ENCODE measurements at places on chromosomes 4 and X. TPM values are rescaled to one million over a fixed set of nuclear protein-coding genes. Genes with fewer than 3 reads are reported as not detected.

MAGEA6 gene
- total RNA-seq: not detected

BANK1 gene
- total RNA-seq: 0.51 TPM

- no peak overlapping the region for H3K4me3 ChIP-seq
- peaks cover 10% of the 10 kb centered on the region for H3K27me3 ChIP-seq
- DNase-seq: no peak
- H3K36me3 ChIP-seq: no peaks in the 10 kb centered on the region
Measured at GRCh38 chrX:69309074-69309792, 144.0 kb upstream of the PJA1 start.

GRCh38 chr4:128639541-128640270 lies 169.8 kb upstream of the JADE1 start:
- no peaks in the 10 kb centered on the region for H3K27me3 ChIP-seq
- H3K27ac ChIP-seq: no peak overlapping the region
- peaks cover 22% of the 10 kb centered on the region for H3K4me1 ChIP-seq
- DNase-seq: no peak
- H3K4me3 ChIP-seq: no peak overlapping the region

SMIM10 gene
- 2.2 TPM for total RNA-seq

DNA sequence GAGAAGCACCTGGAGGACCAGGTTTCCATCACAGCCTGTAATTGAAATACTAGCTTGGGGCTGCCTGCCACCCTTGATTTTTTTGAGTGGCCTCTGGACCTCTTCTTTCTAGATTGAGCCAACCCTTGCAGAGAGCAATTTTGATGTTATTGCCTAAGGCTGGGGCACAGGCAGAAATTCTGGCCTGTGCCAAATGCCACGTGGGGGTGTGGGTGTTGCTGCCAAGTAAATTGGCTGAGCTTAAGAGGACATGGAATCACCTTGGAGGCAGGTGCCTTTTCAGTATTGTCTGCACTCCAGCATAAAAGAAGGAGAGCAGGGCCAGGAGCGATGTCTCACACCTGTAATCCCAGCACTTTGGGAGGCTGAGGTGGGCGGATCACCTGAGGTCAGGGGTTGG lies 286.1 kb upstream of the PRPS2 start:
- no peak overlapping the region for H3K27ac ChIP-seq
- no peaks in the 10 kb centered on the region for H3K4me1 ChIP-seq
- H3K36me3 ChIP-seq: no peaks in the 10 kb centered on the region
- H3K4me3 ChIP-seq: no peak overlapping the region

MTCP1 gene
- total RNA-seq: 15.4 TPM

DNA sequence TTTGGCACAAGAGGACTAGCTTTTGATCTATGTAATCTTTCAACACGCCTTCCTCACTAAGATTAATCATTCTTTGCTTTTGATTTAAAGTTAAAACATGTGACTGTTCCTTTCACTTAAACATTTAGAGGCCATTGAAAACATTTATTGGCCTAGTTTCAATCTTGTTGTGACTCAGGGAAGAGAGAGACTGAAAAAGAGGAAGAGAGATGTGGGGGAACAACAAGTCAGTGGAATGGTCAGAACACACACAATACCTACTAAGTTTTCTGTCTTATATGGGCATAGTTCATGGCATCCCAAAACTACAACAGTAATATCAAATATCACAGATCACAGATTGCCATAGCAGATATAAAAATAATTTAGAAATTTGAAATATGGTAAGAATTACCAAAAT lies 812.9 kb upstream of the AGA start:
- H3K27ac ChIP-seq: no peak overlapping the region
- H3K36me3 ChIP-seq: no peaks in the 10 kb centered on the region
- H3K27me3 ChIP-seq: no peaks in the 10 kb centered on the region
- H3K4me3 ChIP-seq: no peak overlapping the region
- H3K4me1 ChIP-seq: no peaks in the 10 kb centered on the region

GRCh38 chr4:2009651-2010233 lies 968 bp upstream of the NELFA start:
- H3K4me1 ChIP-seq: peaks cover 11% of the 10 kb centered on the region
- H3K36me3 ChIP-seq: peaks cover 6% of the 10 kb centered on the region
- H3K27me3 ChIP-seq: no peaks in the 10 kb centered on the region
- H3K4me3 ChIP-seq: peak overlapping the region; percentile 92
- DNase-seq: peak; percentile 61
- peak overlapping the region; percentile 93 for H3K27ac ChIP-seq

DNA sequence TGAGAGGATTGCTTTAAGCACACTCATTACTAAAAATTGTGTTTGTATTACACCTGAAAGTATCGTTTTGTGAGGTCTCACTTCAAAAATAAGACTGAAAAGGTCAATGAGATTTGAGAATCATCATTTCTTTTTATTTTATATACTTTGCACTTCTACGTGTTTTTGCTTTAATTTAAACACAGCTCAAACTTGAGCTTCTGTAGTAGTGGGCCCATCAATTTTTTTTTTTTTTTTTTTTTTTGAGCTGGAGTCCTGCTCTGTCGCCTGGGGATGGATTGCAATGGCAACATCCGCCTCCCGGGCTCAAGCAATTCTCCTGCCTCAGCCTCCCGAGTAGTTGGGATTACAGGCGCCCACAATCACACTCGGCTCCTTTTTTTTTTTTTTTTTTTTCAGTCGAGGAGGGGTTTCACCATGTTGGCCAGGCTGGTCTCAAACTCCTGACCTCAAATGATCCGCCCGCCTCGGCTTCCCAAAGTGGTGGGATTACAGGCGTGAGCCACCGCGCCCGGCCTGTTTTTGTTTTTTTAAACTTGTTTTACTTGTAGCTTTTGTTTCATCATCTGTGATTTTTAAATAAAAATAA lies 1.5 kb downstream of the GSTCD start:
- H3K4me1 ChIP-seq: peaks cover 34% of the 10 kb centered on the region
- no peak overlapping the region for H3K27ac ChIP-seq
- peaks cover 4% of the 10 kb centered on the region for H3K36me3 ChIP-seq
- peak overlapping the region; percentile 98 for H3K4me3 ChIP-seq
- H3K27me3 ChIP-seq: no peaks in the 10 kb centered on the region
- no peak for DNase-seq

TRPC5OS gene
- not detected for total RNA-seq

DNA sequence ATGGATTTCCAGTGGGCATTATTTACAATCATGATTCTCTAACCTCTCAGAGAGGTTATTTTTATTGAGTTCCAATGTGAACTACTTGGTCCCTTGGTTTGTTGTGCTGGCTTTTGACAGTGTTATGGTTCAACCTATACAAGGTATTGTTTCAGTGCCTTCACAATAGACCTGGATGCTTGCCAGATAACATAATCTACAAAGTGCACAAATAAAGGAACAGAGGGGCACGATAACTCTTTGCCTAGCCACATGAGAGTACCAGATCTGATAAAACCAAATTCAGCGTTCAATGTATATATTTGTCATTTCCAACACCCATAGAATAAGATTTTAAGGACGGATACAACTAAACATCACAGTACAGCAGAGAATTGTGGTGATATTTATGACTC lies 120.8 kb downstream of the RASL11B start:
- no peak overlapping the region for H3K4me3 ChIP-seq
- no peaks in the 10 kb centered on the region for H3K27me3 ChIP-seq
- DNase-seq: no peak
- peaks cover 20% of the 10 kb centered on the region for H3K4me1 ChIP-seq
- H3K36me3 ChIP-seq: no peaks in the 10 kb centered on the region
- H3K27ac ChIP-seq: no peak overlapping the region

GRCh38 chrX:20500171-20500865 lies 233.6 kb upstream of the RPS6KA3 start:
- DNase-seq: no peak
- no peak overlapping the region for H3K4me3 ChIP-seq
- H3K27ac ChIP-seq: no peak overlapping the region
- no peaks in the 10 kb centered on the region for H3K27me3 ChIP-seq
- H3K36me3 ChIP-seq: no peaks in the 10 kb centered on the region
- peaks cover 8% of the 10 kb centered on the region for H3K4me1 ChIP-seq

DCTD gene
- total RNA-seq: 99.4 TPM

GRCh38 chrX:119145241-119145653 lies 17.6 kb upstream of the KIAA1210 start:
- peaks cover 5% of the 10 kb centered on the region for H3K4me1 ChIP-seq
- H3K4me3 ChIP-seq: no peak overlapping the region
- no peaks in the 10 kb centered on the region for H3K27me3 ChIP-seq
- no peak overlapping the region for H3K27ac ChIP-seq

GRCh38 chr4:144647095-144647561 lies 1.2 kb downstream of the HHIP start:
- no peaks in the 10 kb centered on the region for H3K36me3 ChIP-seq
- no peak for DNase-seq
- peaks cover 30% of the 10 kb centered on the region for H3K4me1 ChIP-seq

GRCh38 chr4:157898836-157899605 lies 273.8 kb downstream of the GASK1B start:
- no peaks in the 10 kb centered on the region for H3K27me3 ChIP-seq
- H3K4me3 ChIP-seq: no peak overlapping the region
- H3K36me3 ChIP-seq: no peaks in the 10 kb centered on the region

DNA sequence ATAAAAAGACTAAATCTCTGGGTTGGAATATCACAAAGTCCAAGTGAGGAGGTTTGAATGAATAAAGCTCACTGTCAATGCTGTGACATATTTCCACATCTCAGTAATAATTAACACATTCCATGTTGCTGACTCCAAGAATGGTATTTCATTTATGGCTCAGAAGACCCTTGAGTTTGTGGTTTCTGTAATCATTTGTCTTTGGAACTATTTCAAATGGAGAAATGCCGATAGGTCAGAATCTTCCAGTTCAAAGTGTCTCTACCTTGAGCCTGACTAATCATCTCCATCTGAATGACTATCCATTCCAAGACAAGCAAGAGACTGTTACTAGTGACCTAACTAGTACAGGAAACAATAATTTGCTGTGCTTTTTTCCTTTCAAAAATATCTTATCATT lies 24.2 kb upstream of the SLC2A9 start:
- H3K36me3 ChIP-seq: peaks cover 2% of the 10 kb centered on the region
- no peak for DNase-seq
- H3K27ac ChIP-seq: no peak overlapping the region
- H3K4me1 ChIP-seq: peaks cover 13% of the 10 kb centered on the region
- no peak overlapping the region for H3K4me3 ChIP-seq

CSAG1 gene
- not detected for total RNA-seq

GRCh38 chrX:37752936-37753335 lies 26.9 kb upstream of the CYBB start:
- no peaks in the 10 kb centered on the region for H3K4me1 ChIP-seq
- DNase-seq: no peak
- H3K27ac ChIP-seq: no peak overlapping the region
- no peaks in the 10 kb centered on the region for H3K27me3 ChIP-seq
- H3K36me3 ChIP-seq: no peaks in the 10 kb centered on the region
- H3K4me3 ChIP-seq: no peak overlapping the region

SERPINA7 gene
- total RNA-seq: not detected

DNA sequence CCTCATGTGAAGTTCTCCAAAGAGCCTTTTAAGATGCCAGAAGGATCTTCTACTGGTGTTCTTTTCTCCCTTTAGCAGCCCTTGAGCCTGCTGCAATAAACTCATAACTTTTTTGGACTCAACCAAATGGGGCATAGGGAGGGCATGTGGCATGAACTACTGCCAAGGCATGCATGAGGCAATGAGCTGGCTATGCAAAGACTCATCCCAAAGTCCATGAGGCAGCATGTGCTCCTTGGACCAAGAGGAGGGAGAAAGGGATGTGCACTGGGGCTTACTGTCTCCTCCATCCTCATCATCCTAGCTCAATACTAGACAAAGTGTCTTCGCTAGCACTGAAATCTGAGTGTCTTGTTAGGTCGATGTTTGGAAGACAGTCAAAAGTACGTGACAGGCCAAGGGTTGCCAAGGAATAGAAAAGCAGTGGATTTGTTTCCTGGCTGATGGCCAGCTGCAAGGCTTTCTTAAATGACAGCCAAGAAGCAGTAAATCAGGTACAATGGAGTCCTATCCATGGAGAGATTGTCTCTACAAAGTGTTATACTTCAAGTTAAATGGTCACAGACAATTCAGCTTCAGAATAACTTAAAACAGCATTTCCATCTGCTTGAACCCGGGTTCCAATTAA lies 44.5 kb upstream of the ATXN3L start:
- H3K4me3 ChIP-seq: no peak overlapping the region
- no peak overlapping the region for H3K27ac ChIP-seq
- peaks cover 1% of the 10 kb centered on the region for H3K36me3 ChIP-seq
- no peaks in the 10 kb centered on the region for H3K27me3 ChIP-seq
- peaks cover 5% of the 10 kb centered on the region for H3K4me1 ChIP-seq

CCDC149 gene
- 13.2 TPM for total RNA-seq

DNA sequence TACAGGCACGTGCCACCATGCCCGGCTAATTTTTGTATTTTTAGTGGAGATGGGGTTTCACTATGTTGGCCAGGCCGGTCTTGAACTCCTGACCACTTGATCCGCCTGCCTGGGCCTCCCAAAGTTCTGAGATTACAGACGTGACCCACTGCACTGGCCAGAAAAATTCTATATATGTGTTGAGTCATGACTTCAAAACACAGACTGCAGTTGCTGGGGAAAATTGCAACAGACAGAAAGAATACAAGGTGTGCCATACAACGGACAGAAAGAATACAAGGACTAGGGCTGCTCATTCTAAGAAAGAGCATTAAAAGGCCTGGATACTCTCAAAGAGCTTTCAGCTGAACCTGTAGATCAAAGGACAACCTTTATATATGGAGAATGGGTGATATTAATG lies 109.6 kb upstream of the ACSL4 start:
- no peaks in the 10 kb centered on the region for H3K36me3 ChIP-seq
- no peaks in the 10 kb centered on the region for H3K27me3 ChIP-seq
- no peak for DNase-seq
- peaks cover 11% of the 10 kb centered on the region for H3K4me1 ChIP-seq
- H3K4me3 ChIP-seq: no peak overlapping the region
- H3K27ac ChIP-seq: no peak overlapping the region

- no peaks in the 10 kb centered on the region for H3K36me3 ChIP-seq
- no peaks in the 10 kb centered on the region for H3K27me3 ChIP-seq
- H3K4me3 ChIP-seq: no peak overlapping the region
Measured at GRCh38 chrX:106588801-106589200, 23.0 kb upstream of the RADX start.

DNA sequence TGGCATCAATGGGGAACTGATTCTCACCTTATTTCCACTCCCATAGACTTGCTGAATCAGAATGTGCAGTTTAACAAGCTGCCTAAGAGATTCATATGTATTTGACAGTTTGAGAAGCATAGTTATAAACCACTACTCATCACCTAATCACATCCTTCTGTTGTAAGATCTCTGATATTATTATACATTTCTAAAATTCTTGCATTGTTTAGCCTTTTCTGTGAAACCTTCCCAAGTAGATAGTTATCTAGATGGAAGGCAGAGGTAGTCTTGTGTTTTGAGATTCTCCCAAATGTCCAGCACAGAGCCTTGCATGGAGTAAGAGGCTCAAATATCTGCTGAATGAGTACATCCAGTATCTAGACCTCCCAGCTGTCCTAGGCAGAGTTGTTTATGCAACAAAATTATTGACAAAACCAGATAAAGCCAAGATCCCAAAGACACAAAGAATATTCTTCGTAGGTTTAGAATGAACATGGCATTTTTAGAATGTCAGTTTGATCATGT lies 227.3 kb downstream of the KDR start:
- no peaks in the 10 kb centered on the region for H3K36me3 ChIP-seq
- H3K27me3 ChIP-seq: peaks cover 7% of the 10 kb centered on the region
- H3K4me1 ChIP-seq: peaks cover 3% of the 10 kb centered on the region
- H3K27ac ChIP-seq: no peak overlapping the region

FAM114A1 gene
- total RNA-seq: 31.2 TPM

- H3K36me3 ChIP-seq: no peaks in the 10 kb centered on the region
- H3K27ac ChIP-seq: peak overlapping the region; percentile 78
- H3K27me3 ChIP-seq: no peaks in the 10 kb centered on the region
- peak overlapping the region; percentile 76 for H3K4me3 ChIP-seq
- H3K4me1 ChIP-seq: peaks cover 8% of the 10 kb centered on the region
Measured at GRCh38 chrX:150569155-150569477, 695 bp downstream of the MTM1 start.

- H3K27ac ChIP-seq: no peak overlapping the region
- no peak overlapping the region for H3K4me3 ChIP-seq
- peaks cover 2% of the 10 kb centered on the region for H3K36me3 ChIP-seq
- DNase-seq: no peak
Measured at GRCh38 chr4:147846318-147847155, 114.6 kb downstream of the ARHGAP10 start.

Data from progenitor cell of endocrine pancreas (in vitro differentiated cells).